Right lobe of liver (tissue), 6 donors: ENCODE measurements at places on chromosomes 13 and 19. TPM values are rescaled to one million over a fixed set of nuclear protein-coding genes. Genes with fewer than 3 reads are reported as not detected.

- no peaks in the 10 kb centered on the region for H3K27me3 ChIP-seq
- peaks cover 6% of the 10 kb centered on the region for H3K36me3 ChIP-seq
- DNase-seq = no peak
- no peak overlapping the region for H3K27ac ChIP-seq
- H3K4me3 ChIP-seq = no peak overlapping the region
Measured at GRCh38 chr19:58516246-58516836, 3.3 kb downstream of the ZBTB45 start.

- no peaks in the 10 kb centered on the region for H3K27me3 ChIP-seq
- H3K27ac ChIP-seq = no peak overlapping the region
- DNase-seq = no peak
- H3K4me1 ChIP-seq = no peaks in the 10 kb centered on the region
Measured at GRCh38 chr19:7168941-7169340, 99.4 kb downstream of the ZNF557 start.

The FFAR1 gene
- total RNA-seq = not detected

The IGFL3 gene
- total RNA-seq = not detected

GRCh38 chr13:67643516-67644055 lies 413.4 kb upstream of the PCDH9 start:
- no peak overlapping the region for H3K27ac ChIP-seq
- no peaks in the 10 kb centered on the region for H3K36me3 ChIP-seq
- DNase-seq = no peak
- no peaks in the 10 kb centered on the region for H3K4me1 ChIP-seq
- H3K4me3 ChIP-seq = no peak overlapping the region

- no peaks in the 10 kb centered on the region for H3K4me1 ChIP-seq
- no peaks in the 10 kb centered on the region for H3K36me3 ChIP-seq
- H3K27ac ChIP-seq = peak overlapping the region; percentile 98
- peak overlapping the region; percentile 91 for H3K4me3 ChIP-seq
- no peak for DNase-seq
Measured at GRCh38 chr13:110560601-110561343, 750 bp downstream of the RAB20 start.

The RFPL4A gene
- 0.34 TPM for total RNA-seq

The LRRC25 gene
- 12.6 TPM for total RNA-seq
